ENCODE measurements at places on chromosomes 1 and 21.
A peak's percentile ranks its signal among the peaks of the same experiment; 100 is the strongest.

DNA sequence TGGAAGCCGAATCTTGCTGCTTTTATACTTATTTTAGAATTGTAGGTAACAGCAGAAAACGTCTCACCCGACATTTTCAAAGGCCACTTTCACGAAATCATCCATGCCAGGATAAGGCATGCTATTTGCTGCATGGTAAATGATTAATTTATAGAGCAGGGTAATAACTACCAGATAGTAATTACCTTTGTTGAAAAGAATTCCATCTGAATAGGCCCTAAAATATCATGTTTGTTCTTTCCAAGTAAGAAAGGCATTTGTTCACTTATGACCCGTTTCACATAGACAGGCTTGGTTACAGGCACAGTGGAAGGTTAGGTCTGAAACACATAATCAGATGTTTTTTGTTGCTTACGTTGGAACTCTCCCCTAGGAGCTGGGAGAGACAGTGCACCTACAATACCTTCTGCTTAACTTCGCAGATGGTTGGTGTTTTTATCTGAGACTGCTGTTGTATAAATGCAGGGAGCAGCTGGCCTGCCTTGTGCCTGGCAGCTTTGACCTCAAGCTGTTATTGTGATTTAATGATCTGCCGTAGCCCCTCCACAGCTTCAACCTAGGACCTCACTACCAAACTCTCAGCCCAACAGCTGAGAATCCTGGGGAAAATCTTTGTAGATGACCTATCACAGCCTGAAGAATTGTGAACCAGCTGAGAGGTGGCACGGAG, 1.6 kb downstream of the SLC44A3 start:
- no peak for DNase-seq

DNA sequence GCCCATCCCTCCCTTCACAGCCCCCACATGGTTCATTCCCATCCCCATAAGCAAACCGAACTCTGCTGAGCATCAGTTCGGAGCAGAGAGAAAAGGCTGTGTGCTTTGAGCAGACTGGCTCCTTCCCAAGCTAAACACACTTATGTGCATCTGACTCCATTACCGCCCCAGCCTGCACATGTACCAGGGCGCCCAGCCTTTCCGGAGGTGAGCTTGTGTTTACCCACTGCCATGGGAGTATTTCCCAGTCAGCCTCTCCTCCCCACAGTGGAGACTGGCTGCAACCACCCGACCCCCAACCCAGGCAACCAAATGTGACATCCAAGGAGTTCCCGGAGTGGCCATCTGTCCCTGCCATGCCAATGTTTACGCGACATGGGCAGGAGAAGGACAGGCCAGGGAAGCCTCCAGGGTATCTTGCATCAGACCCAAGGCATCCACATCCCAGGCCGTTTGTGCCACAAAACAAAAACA, 9.4 kb downstream of the TIAM1 start:
- DNase-seq: no peak

GRCh38 chr1:171718848-171719247, 23.0 kb downstream of the VAMP4 start:
- DNase-seq: no peak

- peak; percentile 98 for DNase-seq
Observed at GRCh38 chr21:38989745-38990423, 184.2 kb downstream of the ETS2 start.

- peak; percentile 76 for DNase-seq
Observed at GRCh38 chr1:59017501-59018231, 233.8 kb upstream of the JUN start.

DNA sequence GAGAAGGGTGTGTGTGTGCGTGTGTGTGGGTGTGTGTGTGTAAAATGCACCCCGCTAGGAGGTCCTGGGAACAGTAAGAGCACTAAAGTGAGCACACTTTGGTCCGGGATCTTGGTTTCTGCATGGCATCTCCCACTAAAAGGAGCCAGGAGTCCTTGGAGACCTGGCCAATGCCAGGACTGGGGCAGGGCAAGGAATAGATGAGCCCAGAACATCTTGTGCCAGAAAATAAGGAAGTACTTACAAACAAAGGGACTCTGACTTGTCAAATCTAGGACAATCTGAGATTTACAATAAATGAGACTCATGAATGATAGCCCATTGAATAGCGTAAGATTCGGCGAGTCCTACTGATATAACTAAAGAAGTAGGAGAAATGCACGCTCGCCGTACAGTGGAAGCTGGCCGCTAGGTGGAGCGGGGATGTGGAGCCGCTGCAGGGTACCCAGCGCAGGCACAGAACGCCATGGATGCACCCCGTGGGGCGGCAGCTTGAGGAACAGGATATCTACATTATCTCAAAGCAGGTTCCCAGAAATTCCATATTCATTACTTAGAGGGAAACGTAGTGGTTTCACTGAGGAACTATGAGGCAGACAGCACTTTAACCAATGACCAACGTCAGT, 7.1 kb downstream of the SLC37A1 start:
- no peak for DNase-seq

All from fibroblast of upper back skin (primary cell).